ENCODE measurements at places on chromosomes 4 and X.

- DNase-seq, result no peak
Measured at GRCh38 chr4:73053076-73053475, 16.4 kb downstream of the COX18 start.

DNA sequence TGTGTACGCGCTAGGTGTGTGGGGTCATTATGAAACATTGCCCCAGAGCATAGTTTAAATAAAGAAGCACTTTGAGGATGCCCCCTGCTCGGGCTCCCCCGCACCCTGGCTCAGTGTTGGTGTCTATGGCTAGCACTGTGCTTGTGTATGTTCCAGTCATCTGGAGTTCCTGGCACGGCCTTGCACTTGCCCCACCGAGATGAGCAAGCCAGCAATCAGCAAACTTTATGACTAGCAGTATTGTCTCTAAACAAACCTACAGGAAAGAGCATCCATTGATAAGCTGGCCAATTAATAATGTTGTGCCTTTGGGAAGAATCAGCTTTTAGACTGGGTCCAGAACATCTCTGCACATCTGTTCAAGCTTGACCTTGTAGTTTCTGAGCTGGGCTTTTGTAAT lies 707 bp upstream of the SHROOM4 start:
- no peak for DNase-seq

GRCh38 chr4:145786261-145786660 lies 106.3 kb downstream of the C4orf51 start:
- DNase-seq, result no peak

- DNase-seq, result no peak
Measured at GRCh38 chrX:74371425-74372222, 49.7 kb upstream of the SLC16A2 start.

DNA sequence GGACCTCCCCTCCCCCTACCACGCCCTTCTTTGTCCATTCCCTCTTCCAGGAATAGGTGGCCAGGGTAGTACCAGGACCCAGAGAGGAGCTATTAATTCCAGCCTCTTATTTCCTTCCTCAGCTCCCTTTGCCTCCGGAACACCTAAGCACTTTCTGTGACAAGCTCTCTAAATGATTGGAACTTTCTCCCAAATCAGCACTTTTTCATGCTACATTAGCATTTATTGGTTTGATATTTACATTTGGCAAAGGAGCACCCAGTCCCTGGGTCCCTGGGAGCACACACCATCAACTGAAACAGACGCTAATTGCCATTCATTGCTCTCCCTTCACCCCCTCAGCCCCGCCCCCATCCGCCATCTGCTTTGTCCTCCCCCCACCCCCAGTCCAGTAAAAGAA lies 182.0 kb upstream of the BCOR start:
- no peak for DNase-seq

GRCh38 chr4:70969076-70969475 lies 24.4 kb upstream of the DCK start:
- no peak for DNase-seq

- no peak for DNase-seq
Measured at GRCh38 chr4:95243892-95244291, 304.9 kb downstream of the UNC5C start.

- DNase-seq, result no peak
Measured at GRCh38 chr4:145531223-145531622, 49.6 kb downstream of the SMAD1 start.

DNA sequence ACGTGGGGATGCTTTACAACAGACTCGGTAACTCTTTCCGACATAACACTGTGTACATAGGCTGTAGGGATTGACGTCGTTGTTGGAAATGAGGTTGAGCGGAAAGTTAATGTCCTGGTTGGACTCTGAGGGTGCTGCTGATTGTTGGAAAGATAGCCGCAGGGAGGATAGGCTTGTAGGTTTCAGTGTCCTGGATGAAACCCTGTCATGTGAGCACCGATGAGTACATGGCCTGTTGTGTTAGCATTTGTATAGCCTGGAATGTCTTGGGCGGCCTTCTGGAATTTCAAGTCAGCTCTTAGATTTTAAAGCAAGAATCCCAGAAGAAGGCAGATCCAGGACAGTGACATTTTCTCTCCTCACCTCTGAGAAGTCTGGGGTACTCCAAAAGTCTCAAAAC lies 63.3 kb downstream of the TBC1D14 start:
- DNase-seq, result no peak

GRCh38 chr4:110486256-110486655 lies 10.3 kb downstream of the ENPEP start:
- DNase-seq, result no peak

- peak; percentile 57 for DNase-seq
Measured at GRCh38 chr4:139279760-139280620, at the start of gene MGARP. Gene MGARP (minus strand): TSS chr4:139280225. CDS start chr4:139280158, 67 bp downstream.

DNA sequence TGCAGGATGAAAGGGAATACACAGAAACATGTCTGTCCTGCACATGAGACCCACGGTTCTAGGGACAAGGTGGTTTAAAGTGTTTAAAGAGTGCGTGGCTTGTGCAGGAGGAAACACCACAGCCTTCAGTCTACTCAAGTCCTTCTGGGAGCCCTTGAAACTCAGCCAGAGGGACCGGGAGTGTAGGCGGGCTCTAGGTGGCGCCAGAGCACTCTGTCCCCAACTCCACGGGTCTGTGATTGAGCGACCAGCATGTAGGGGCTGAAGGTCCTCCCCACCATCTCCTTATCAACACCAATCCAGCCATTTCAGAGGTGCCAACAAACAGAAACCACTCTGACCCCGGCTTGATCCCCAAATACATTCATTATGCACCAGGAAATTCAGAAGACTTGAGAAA lies 82.0 kb upstream of the CLDN34 start:
- DNase-seq, result peak; percentile 75

DNA sequence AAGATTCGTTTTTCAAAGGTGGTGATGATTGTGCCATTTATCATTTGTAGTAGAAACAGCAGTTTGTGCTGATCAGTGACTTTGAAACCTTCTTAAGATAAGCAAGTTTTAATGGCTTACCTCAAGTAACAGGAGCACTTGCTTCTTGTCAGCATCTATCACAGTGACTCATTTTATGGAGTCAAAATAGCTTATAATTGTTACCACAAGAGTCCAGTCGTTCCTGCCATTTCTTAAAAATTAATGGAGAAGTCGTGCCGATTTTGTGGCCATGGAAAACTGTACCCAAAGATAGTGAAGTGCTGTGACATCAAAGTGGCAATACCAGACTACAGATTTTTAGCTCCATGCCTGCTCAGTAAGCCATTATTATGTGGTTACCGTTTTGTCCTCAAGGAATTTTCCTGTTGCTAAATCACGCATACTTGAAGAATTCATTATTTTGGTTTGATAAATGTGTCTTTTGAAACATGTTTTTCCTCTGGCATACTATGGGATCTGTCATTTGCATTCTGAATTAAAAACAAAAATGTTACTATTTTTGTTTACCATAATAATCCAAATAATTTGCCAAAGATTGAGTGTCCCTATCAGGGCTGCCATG lies 129.9 kb downstream of the CBR4 start:
- DNase-seq, result no peak

GRCh38 chr4:144787365-144788258 lies 141.7 kb downstream of the HHIP start:
- DNase-seq, result peak; percentile 63

DNA sequence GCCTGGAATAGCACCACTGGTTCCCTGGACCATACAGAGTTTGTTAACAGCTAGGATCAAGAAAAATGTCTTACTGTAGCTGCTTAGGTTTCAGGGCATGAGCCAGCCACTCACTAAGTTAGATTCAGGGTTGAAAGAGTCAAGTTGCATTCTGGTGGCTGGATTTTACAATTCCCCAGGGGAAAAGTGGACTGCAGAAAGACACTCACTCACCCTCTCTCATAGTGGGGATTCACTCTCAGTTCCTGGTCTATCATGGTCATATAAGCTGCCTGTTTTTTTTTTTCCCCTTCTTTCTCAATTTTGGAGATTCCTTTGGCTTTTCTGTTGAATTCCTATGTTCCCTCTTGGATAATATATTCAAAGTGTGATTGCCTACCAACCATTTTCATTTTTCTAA lies 744.2 kb upstream of the GRIA3 start:
- no peak for DNase-seq

- DNase-seq, result no peak
Measured at GRCh38 chr4:40586729-40587128, 42.9 kb downstream of the RBM47 start.

- DNase-seq, result no peak
Measured at GRCh38 chr4:14348506-14348905, 653.8 kb upstream of the CPEB2 start.

DNA sequence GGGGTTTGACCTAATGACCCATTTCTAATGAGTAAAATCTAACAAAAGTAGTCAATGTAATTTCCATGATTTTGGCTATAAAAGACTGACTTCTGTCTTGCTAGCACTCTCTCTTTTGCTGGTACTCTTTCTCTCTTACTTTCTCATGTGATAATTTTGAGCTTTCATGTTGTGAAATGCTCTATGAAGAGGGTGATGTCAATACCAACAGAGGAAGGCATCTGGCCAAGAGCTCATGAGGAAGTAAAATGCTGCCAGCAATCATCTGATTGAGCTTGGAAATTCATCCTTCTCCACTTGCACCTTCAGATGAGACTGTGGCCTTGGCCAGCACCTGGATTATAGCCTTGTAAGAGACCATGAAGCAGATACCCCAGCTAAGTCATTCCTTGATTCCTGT lies 347.7 kb downstream of the HS3ST1 start:
- no peak for DNase-seq

DNA sequence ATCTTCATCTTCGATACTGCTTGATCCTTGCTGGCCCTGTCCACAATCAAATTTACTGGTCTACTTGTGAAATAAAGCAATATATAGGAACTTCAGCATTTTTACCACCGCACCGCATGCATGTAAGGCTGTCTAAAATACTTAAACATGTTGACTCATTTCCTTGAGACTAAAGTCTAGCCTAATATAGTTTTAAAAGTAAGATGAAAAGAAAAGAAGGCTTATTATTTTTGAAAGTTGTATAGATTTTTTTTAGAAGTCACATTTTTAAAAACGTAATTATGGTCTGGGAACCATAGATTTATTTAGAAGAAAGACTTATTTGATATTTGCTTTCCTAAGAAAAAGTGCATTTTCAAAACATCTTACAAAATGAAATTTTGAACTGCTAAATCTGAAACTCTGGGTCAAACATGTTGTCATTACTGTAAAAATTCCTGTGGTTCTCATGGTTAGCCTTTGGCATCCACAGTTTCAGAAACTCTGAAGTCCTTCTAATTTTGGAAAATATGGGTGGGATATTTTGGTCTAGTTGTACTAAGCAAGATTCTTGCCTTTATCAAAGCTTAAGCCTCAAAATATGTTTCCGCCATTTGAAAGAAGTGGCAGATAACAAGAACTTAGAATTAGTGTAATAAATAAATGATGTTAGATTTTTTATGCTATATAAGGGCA lies 423.5 kb upstream of the CTSO start:
- DNase-seq, result no peak

- no peak for DNase-seq
Measured at GRCh38 chrX:65783746-65784145, 116.3 kb downstream of the MSN start.

GRCh38 chr4:40800064-40800463 lies 50.3 kb downstream of the NSUN7 start:
- DNase-seq, result no peak

- no peak for DNase-seq
Measured at GRCh38 chr4:57187246-57187645, 77.1 kb upstream of the IGFBP7 start.

- no peak for DNase-seq
Measured at GRCh38 chr4:106062452-106062875, 167.2 kb downstream of the NPNT start.

DNA sequence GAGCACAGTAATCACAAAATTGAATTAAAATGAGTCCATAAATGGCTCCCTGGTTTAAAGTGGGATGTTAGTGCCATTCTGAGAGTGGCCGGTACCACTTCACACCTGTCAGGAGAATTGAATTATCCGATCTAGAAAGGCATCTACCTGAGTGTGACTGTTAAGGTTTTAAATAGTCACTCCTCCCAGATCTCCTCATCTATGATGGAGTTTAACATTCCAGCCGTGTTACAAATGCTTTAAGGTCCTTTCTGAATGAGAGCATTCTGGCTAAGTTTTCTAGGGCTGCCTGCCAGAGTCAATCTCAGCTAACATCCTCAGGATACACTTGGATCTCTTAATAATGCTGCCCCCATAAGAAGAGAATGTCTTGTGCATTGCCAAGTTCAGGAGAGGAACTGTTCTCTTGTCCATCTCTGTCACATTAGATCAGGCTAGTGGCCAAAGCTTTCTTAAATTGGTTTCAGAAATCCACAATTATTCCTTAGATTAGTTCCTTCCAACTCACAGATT lies 231.1 kb downstream of the SLC39A8 start:
- DNase-seq, result no peak

DNA sequence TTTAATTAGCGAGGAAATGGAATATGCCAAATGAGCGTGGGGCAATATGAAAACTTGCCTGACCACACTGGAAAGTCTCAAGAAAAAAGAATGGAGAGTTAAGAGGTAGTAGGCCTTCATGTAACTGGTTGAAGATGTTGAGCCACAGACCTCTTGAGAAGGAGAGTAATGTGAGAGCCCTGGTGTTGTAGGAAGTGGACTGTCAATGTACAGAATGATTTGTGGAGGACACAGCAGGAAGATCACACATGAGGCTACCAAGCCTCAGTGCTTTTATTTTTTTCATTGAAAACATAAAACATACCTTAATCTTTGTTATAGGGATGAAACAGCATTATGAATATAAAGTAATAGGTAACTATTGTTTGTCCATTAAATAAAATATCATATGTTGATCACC lies 331.6 kb downstream of the UNC5C start:
- DNase-seq, result no peak

DNA sequence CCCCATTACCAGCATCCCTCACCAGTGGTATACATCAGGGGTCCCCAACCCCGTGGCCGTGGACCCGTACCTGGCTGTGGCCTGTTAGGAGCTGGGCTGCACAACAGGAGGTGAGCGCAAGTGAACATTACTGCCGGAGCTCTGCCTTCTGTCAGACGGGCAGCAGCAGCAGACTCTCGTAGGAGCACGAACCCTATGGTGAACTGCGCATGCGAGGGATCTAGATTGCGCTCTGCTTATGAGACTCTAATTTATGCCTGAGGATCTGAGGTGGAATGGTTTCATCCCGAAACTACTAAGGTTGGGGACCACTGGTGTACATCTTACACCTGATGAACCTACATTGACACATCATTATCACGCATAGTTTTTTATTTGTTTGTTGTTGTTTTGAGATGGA lies 52.8 kb upstream of the DHX15 start:
- DNase-seq, result no peak

GRCh38 chrX:30217465-30217864 lies 2.1 kb downstream of the MAGEB2 start:
- DNase-seq, result peak; percentile 22
